Lung microvascular endothelial cell (primary cell): ENCODE measurements at places on chromosomes 16 and 17.
A peak's percentile ranks its signal among the peaks of the same experiment; 100 is the strongest.

GRCh38 chr17:40622509-40622928 is 25.1 kb downstream of the SMARCE1 start:
- no peak for DNase-seq

- peak; percentile 37 for DNase-seq
These were observed 111.9 kb downstream of the XYLT1 start for GRCh38 chr16:17358846-17359245.

- no peak for DNase-seq
These were observed 9.5 kb downstream of the CDK3 start for GRCh38 chr17:76009969-76010661.

DNA sequence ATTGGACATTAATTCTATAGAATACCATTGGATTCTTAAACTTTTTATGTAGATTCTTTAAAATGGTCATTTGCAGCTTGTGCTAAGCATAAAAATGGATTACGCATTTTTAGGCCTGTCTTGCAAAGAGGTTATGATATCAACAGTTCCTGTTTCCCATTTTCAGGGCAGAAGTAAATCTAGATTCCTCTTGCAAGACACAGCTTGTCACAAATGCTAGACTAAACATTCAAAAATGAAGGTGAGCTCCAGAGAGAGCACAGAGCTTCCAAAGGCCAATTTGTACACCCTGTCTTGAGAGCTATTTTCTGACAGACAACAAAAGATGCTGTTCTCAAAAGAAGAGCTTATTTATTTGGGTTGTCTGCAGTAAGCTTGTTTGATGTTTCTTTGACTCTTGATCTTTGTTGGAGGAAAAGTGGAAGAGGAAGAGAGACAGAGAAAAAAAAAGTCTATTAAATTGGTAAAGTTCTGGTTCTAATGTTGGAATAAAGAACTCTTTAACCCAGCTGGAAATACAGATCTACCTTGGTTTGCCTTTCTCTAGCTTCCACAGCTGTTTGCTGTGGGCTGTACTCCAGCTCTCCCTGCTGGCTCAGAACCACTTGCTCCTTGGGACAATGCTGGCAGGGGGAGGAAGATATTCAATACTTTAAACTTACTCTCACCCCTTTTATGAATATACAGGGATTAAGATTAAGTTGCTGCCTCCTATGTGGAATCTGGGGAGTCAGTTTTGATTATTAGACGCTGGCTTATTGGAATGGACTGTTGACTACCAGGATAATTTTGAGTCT is 651.8 kb downstream of the CDH11 start:
- DNase-seq: peak; percentile 4

GRCh38 chr17:62637809-62638208 is 10.3 kb downstream of the MRC2 start:
- no peak for DNase-seq

- no peak for DNase-seq
These were observed 44.8 kb downstream of the ABCC12 start for GRCh38 chr16:48110982-48111381.

DNA sequence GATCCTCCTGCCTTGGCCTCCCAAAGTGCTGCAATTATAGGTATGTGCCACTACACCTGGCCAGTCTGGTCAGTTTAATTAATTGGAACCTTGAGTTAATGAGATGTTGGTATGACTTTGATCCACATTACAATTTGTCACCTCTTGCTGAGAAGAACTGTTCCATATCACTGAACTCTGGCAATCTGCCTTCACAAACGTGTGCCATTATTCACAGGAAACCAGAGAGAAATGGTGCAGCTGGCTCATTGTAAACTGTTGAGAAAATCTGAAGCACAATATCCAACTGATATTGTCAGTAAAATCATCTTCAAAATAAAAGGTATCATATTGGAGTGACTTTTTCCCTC is 39.3 kb upstream of the YPEL2 start:
- DNase-seq: peak; percentile 56
